ENCODE measurements at places on chromosomes 4 and X.

- DNase-seq: no peak
These were observed at the start of gene SORBS2 for GRCh38 chr4:185811509-185812364. TSS of gene SORBS2 (minus strand) at chr4:185812194. CDS start at chr4:185690571, 121,623 bp downstream.

GRCh38 chr4:173217727-173218126, 49.1 kb downstream of the GALNT7 start:
- no peak for DNase-seq

- DNase-seq: no peak
These were observed 31.0 kb upstream of the SOD3 start for GRCh38 chr4:24764345-24764744.

DNA sequence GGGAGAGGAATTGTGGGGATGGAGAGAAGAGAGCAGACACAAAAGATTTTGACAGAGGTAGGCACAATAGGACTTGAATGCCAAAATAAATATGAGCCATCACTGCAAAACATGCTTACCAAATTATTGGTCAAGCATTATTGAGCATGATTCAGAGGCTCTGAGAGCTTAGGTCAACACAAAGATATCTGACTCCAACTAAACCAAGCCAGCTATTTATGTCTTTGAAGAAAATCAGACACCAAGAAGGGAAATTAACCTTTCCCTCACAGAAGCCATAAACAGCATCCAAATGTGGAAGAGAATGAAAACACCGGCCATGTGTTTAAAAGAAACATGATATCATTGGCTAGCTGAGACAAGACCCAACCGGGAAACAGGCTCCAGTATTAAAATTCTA, 323.2 kb downstream of the RAB28 start:
- DNase-seq: no peak

DNA sequence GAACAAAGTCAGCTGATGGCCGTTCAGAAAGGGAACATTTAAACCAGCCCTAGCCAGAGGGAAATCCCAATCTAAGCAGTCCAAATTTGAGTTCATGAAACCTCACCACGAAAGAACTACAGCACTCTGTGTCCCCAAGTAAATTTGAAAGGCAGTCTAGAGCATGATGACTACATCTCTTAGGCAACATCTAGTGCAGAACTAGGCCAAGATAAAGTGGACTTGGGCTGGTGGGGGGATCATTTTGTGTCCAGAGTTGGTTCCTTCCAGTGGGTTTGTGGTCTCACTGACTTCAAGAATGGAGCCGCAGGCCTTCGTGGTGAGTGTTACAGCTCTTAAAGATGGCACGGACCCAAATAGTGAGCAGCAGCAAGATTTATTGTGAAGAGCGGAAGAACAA, 64.9 kb downstream of the KLHL4 start:
- DNase-seq: no peak

- no peak for DNase-seq
These were observed 1372.9 kb downstream of the TECRL start for GRCh38 chr4:63036159-63036866.

DNA sequence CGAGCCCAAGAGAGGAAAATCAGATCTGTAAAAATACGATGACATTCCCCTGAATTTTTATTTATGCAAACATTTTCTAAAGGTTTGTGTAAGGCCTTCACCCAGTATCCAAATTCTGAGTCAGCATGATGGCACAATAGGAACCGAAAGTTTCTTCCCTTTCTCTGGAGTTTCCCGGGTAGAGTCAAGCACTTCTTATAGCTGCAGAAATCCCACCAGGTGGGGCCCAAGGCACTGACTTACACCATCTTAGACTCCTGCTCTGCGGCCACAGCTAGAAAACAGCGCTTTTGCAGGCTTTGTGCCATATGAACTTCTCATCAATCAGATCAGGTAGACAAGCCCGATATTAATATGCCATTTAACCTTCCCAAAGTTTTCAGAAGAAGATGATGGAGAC, 13.4 kb downstream of the LEF1 start:
- no peak for DNase-seq

GRCh38 chrX:19554786-19555185, 39.5 kb upstream of the MAP3K15 start:
- DNase-seq: no peak

- DNase-seq: no peak
These were observed 97.4 kb downstream of the GPM6A start for GRCh38 chr4:175714686-175715085.

GRCh38 chrX:112367065-112367464, 284.5 kb upstream of the TRPC5 start:
- DNase-seq: no peak

GRCh38 chr4:65738134-65738533, 67.8 kb upstream of the EPHA5 start:
- DNase-seq: no peak

DNA sequence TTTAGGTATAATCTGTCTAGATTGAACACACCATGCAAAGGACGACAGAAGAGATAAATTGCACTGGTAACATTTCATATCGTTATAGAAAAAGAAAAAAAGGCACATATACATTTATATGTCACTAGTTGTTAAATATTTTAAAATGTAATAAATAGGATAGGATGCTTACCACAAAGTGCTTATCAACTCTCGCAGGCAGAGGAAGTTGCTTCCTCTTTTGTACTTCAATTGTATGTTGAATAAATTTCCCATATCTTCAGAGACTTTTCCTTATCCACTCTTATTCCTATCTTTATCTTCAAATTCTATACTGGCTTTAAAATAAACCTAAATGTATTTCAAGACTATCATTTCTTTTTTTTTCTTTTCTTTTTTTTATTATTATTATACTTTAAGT, 163.3 kb upstream of the SPOCK3 start:
- no peak for DNase-seq

- DNase-seq: no peak
These were observed 58.8 kb downstream of the LNX1 start for GRCh38 chr4:53532521-53532920.

GRCh38 chrX:102832661-102833060, 104.4 kb upstream of the RAB40AL start:
- no peak for DNase-seq

- DNase-seq: no peak
These were observed 19.6 kb downstream of the PRDM5 start for GRCh38 chr4:120902925-120903324.

DNA sequence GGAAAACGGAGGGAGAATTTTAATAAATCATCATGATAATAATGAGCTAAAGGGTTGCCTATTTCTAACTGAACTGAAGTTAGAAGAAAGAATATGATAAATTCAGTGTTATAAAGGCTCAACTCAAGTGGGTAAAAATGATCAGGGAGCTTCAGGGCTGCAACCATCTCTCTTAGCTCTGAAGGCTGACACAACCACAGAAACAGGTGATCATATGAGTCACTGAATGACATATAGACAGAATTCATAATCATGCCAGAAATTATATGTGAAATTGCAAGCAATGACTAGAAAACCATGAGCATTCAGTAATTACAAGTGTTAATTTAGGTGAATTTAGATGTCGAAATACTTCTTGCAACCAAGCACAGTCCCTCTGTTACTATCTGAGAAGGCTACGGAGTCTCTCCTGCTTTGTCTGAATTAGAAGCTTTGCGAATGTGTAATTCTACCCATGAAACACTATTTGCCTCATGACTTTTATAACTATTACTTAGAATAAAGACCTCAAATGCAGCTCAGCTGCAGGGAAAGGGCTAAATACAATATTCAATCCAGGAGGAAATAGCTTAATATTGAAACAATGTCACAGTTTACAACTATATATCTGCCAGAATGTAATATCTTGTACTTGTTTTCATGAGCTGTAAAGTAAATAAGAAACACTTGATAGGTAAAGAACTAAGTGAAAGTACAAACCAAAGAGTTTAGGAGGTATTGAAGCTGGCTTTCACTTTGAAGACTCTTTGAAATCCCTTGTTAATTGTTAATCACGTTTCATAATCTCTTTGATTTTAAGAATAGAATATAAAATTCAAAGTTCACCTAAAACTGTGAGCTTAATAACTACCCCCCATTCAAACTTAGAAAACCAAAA, 1972.6 kb downstream of the ARAP2 start:
- no peak for DNase-seq

GRCh38 chr4:159191989-159192388, 89.1 kb downstream of the RAPGEF2 start:
- DNase-seq: no peak

All from glomerular endothelial cell (primary cell).